ENCODE measurements at places on chromosomes 1 and 21.

- no peak for DNase-seq
Observed at GRCh38 chr1:101250656-101251272, 13.9 kb downstream of the S1PR1 start.

- DNase-seq = no peak
Observed at GRCh38 chr21:44820851-44821250, 3.0 kb upstream of the SUMO3 start.

- DNase-seq = no peak
Observed at GRCh38 chr1:89425056-89425455, 61.2 kb downstream of the GBP6 start.

DNA sequence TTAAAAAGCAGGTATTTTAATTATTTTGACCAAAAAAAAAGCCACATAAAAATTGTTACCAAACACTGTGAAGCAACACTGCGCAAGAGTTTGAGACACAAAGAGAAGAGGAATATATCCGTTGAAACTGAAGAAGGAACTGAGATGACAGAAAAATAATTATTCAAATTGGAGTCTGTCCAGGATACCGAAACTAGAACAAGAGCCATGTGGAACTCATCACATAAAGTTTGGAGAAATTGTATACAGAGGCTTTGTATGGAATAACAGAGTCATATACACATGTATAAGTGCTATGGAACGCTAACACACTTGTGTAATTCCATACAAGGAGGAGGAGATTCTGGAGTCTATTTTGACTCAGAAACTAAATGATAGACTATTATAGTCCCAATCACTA lies 675.1 kb upstream of the ADGRL2 start:
- no peak for DNase-seq

DNA sequence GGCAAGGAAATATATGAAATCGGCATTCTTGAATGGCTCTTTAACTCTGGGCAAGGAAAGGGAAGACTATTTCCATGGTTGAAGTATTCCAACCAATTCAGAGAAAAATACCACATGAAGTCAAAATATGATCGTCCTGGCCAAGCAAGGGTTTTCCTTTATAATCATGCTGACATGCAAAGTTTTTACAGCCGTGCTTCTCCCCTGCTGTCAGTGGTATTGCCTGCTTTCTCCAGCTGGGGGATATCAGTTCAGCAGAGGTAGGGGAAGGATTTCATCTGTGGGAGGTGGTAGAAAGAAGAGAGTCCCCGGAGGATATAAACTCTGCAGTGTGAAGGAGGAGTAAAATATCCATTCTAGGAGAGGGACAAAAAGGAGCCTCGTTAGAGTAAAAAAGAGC lies 322.8 kb downstream of the PAPPA2 start:
- no peak for DNase-seq

DNA sequence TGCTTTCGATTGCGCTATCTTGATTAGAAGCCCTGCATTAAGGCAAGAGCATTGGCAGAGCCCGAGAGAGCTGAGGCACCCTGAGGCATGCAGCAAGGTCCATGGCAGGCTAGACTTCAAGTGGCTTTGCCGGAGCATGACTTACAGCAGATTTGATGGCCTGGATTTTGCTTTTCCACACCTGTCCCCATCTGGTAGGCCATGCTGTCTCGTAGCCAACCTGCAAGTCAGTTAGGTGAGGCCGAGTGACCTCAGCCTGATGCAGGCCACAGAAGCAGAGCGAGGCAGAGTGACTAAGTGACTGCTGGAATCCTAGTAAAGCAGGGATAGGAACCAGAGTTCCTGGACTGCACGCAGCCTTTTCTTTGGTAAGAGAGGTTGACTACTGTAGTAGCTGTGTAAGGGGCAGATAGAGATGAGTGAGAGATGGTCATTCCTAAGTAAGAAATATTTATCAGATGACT lies 148.9 kb downstream of the PBX1 start:
- no peak for DNase-seq

DNA sequence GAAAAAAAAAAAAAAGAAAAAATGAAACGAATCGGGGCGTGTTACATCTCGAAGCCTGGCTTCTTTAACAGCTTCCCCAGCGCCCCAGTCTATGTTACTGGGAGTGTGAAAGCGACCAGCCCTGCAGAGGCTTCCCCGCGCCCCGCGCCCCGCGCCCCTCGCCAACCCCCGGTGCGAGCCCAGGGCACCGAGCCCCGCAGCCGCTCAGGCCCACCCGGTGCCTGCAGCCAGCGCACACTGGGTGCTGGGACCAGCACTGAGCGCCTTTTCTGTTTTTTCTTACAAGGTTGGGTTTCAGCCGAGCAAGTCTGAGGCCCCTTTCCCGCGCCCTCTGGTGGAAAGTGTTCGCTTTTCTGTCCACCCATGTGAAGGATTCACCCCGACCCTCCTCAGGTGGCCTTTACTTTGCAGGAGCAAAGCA lies 42.1 kb upstream of the ZNF496 start:
- peak; percentile 59 for DNase-seq

DNA sequence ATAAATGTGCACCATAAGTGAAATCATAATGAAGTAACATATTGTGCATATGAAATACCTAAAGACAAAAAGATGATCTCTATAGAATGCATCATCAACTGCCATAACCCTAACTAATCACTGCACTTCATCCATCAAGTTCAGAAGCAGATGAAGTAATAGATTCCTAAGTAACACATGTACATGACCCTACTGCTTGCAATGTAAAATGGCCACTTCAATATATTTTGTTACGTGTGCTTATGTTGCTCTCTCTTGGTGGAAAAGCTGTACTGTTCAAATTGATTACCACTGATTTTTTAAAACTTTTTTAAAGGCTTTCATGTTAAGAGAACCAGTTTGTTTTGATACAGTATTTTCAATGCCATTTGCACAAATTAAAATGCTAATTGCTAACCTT lies 141.8 kb downstream of the TTLL7 start:
- DNase-seq = no peak

- no peak for DNase-seq
Observed at GRCh38 chr1:21783679-21784603, 992 bp upstream of the USP48 start.

DNA sequence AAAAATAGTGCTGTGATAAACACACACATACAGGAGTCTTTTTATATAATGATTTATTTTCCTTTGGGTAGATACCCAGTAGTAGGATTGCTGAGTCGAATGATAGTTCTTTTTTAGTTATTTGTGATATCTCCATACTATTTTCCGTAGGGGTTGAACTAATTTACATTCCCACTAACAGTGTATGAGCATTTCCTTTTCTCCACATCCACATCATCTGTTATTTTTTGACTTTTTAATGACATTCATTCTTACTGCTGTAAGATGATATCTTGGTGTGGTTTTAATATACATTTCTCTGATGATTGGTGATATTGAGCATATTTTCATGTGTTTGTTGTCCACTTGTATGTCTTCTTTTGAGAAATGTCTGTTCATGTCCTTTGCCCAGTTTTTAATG lies 78.3 kb downstream of the NIBAN1 start:
- DNase-seq = no peak

DNA sequence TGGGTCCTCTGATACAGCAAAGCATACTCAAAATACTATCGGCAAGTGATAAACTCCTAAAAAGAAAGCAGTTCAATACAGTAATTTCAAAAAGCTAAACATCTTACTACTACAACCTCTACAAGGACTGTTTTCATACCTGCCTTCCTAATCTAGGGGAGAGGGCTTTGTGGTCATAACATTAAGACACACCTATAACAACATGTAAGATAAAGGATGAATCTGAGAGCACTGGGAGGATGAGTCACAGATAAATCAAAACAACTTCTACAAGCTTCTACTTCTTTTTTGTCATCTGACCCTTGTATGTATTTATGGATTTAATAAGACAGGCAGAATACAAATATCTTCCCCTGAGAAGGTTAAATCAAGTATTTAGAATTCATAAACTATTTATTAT lies 40.0 kb downstream of the LTN1 start:
- no peak for DNase-seq

DNA sequence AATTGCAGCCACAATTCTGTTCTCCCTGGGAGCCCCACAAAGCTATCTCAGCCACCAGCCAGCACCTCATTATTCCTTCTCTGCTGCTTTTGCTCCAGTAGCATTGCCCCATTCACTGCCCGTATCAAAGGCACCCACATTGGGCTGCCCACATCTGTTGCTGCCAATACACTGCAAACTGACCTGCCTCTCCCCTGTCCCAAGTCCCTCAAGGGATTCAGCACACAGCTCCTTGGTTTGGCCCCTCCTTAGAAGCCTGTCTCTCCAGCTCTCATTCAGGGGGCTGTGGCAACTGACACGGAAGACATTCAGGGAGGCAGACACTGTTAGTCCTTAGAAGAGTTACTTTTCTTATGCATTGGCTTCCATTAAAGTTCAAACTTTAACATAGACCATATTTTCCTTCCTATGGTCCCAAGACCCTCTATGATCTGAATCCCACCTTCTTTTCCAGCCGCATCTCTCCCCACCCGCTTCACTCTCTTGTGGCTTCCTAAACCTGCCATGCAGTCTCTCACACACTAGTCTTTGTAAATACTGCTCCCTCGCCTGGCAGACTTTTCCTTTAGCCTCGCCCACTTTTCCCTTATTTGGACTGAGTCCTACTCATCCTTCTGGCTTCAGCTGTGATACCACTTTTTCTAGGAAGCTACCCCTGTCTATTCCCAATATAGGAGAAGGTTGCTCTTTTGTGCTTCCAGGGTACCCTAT lies 19.3 kb upstream of the KLHDC8A start:
- no peak for DNase-seq

- no peak for DNase-seq
Observed at GRCh38 chr1:78441921-78442320, 48.9 kb upstream of the PTGFR start.

- peak; percentile 12 for DNase-seq
Observed at GRCh38 chr1:117607471-117607870, 1.6 kb downstream of the TENT5C start.

DNA sequence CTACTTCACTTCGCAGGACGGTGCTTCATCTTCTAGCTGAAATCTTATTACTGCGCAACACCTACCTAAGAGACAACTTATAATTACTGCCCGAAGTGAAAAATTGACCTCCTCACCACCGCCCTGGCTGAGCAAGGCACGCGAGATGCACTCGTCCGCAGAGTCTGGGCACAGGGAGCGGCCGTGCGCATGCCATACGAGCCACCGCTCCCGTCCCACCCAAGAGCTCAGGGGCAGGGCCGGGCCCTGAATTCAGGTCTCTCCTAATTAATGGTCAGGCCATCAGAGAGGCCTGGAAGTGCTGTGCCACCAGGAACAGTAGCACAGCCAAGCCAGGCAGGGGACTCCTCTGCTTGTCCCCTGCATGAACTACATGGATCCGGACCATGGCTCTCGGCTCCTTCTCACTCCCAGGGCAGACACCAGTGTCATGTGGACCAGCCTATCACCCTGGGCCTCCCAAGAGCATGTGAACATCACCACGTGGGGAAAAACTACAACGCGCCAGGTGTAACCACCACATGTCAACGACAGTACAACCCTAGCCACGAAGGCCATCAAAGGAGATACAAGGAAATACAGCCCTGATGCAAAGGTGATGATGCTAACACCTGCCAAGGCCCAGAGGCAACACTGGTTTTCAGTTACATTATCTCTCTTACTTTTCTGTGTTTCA lies 11.5 kb downstream of the RIPK4 start:
- no peak for DNase-seq

GRCh38 chr21:33266789-33267135 lies 595 bp downstream of the IL10RB start:
- DNase-seq = peak; percentile 16

DNA sequence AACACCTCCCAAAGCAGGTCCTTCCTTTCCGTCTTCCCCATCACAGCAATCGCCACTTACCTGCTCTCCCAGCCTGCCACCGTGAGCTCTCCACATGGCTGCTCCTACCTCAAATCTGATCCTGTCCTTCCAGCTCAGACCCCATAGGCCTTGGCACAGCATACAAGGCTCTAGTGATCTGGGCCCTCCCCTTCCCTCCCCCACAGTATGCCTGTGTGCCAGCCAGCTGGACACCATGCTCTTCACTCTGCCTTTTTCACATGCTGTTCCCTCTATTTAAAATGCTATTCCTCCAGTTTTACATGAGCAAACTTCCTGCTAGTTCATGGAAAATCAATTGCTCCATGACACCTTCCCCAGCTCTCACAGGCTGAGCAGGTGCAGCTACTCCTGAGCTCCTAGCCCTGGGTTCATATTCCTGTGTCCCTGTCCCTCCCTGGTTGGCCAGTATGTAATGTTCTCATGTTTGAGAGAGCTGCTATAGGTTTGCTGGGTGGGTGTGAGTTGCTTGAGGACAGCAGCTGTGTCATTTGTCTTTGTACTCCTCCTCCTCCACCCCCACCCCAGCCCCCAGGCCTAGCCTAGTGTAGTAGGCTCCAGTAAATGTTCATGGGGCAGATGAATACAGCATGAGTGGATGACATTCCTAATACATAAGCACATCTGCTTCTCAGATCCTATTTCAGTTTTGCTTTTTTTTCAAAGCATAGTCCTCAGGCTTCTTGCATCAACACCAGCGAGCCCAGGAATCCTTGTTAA lies 6.3 kb upstream of the TNNT2 start:
- no peak for DNase-seq

DNA sequence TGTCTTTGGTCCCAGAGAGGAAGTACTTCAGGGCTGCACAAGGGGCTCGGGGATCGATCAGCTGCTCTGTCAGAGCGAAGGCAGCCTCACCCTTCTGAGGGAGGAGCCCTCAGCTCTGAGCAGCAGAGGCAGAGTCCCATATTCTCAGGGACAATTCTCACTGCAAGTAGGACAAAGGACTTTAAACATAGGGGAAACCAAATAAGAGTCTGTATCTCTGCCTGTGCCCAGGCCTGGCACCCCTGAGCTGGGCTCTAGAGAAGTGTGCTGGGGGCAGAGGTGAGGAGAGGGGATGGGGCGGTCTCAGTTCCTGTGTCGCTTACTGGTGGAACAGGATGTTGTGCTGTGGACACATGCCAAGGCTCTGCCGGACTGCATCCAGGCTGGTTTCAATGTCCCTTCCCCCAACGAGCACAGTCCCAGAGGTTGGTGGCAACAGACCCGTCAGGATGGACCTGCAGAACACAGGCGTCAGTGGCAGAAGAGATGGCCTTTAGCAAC lies 76.6 kb downstream of the ABCA4 start:
- no peak for DNase-seq

DNA sequence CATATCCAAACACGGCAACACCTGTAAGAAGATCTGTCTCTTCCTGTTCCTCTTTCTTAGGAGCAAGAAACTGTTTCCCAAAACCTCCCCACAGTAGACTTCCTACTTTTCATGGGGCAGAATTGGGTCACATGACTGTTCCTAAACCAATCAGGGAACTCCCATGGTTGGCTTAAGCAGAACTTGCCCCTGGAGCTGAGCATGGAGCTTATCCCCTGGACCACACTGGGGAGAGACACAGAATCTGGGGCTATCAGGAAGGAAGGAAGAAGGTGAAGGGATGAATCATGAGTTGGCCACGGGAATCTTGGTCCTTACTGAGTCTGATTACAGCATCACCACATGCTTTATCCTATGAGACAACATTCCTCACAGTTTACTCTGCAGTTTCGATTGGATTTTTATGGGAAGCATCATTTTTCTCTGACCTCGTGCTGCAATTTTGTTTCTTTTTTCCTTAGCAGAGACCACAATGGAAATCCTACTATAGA lies 81.8 kb downstream of the CDC7 start:
- no peak for DNase-seq

GRCh38 chr21:39046236-39046916 lies 136.9 kb downstream of the PSMG1 start:
- DNase-seq = no peak
